ENCODE measurements at places on chromosomes 12 and 14. TPM values are rescaled to one million over a fixed set of nuclear protein-coding genes. Genes with fewer than 3 reads are reported as not detected.

ORMDL2 gene
- total RNA-seq: 20.5 TPM

LRTM2 gene
- not detected for total RNA-seq

LRFN5 gene
- not detected for total RNA-seq

SFSWAP gene
- total RNA-seq: 80.0 TPM

TAS2R10 gene
- not detected for total RNA-seq

TSFM gene
- total RNA-seq: 17.9 TPM

SLC35E3 gene
- 8.3 TPM for total RNA-seq

PRH2 gene
- not detected for total RNA-seq

GALNT9 gene
- not detected for total RNA-seq

LALBA gene
- total RNA-seq: not detected

ACOT6 gene
- not detected for total RNA-seq

ALKBH1 gene
- 8.8 TPM for total RNA-seq

PZP gene
- not detected for total RNA-seq

RFX4 gene
- total RNA-seq: not detected

P2RX7 gene
- total RNA-seq: 10.4 TPM

WNT1 gene
- total RNA-seq: 2.3 TPM

PLA2G1B gene
- not detected for total RNA-seq

AQP2 gene
- total RNA-seq: not detected

SSPN gene
- not detected for total RNA-seq

TEX52 gene
- total RNA-seq: not detected

RNF212B gene
- not detected for total RNA-seq

ZFHX2 gene
- 0.16 TPM for total RNA-seq

NDUFA9 gene
- total RNA-seq: 61.3 TPM

TSHR gene
- 0.50 TPM for total RNA-seq

ANO2 gene
- not detected for total RNA-seq

GARIN6 gene
- not detected for total RNA-seq

OR4K13 gene
- not detected for total RNA-seq

Data from T-helper 17 cell (primary cell).